ENCODE measurements at places on chromosomes 3 and 15.

- DNase-seq: no peak
These were observed 41.2 kb downstream of the RGMA start for GRCh38 chr15:93047621-93048425.

GRCh38 chr3:120568598-120568997 is 27.5 kb upstream of the NDUFB4 start:
- DNase-seq: no peak

- no peak for DNase-seq
These were observed 66.4 kb upstream of the MCTP2 start for GRCh38 chr15:94164971-94165370.

GRCh38 chr15:98154863-98155262 is 194.4 kb downstream of the ARRDC4 start:
- no peak for DNase-seq

- no peak for DNase-seq
These were observed 58.1 kb downstream of the XXYLT1 start for GRCh38 chr3:195212749-195213375.

DNA sequence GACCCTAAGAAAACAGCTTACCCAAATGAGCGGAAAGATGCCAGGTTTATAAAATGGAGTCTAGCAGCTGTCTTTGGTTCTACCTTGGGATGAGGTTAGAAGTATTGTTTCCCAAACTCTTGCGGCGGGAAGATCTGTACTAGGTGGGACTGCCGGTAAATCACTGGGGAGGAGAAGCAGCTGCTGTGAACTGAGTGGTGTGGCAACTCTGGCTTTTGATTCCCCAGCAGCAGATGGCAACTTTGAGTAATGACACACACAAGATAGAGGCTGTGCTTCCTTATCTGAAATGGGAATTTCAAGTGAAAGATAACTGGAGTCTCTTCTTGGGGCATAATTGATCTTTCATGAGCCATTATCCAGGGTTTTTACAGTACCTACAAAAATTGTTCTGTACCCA is 184.9 kb downstream of the ATG7 start:
- no peak for DNase-seq

DNA sequence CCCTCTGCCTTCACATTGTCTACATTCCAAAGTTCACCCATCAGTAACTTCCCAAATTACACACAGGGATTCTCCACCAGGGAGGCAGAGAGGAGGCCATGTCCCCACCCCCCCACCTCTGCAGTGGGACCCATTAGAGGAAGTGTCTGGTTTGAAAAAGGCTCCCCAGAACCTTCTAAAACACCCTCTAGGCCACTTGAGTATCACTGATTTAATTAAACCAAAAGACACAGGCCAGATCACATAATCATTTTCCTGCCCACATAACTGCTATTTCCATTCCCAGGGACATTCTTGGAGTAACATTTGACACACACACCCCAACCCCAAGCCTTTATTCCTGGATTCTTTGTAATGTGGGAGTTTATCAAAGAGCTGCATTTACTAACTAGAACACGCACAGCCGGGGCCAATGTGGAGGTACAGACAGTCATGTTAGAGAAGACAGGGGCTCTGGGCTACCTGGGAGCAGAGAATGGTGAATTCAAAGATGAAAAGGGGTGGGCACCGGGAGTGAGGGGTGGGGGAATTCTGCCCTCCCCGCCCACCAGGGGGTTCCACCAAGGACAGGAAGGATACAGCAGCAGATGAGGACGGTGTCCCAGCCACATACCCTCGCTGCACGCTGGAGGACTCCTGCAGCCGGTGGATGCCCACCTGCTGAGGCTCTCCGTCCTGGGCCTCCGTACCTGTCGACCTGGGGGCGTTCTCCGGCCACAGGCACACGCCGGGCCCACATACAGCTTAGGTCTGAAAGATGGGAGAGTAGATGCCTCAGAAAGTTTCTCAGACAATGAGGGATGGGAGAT is 201.4 kb upstream of the CTNNB1 start:
- DNase-seq: no peak

GRCh38 chr3:130932979-130933378 is 39.1 kb downstream of the ATP2C1 start:
- DNase-seq: no peak

GRCh38 chr3:12060139-12060845 is 56.1 kb downstream of the SYN2 start:
- no peak for DNase-seq

GRCh38 chr3:197446700-197447056 is 109.1 kb downstream of the BDH1 start:
- no peak for DNase-seq

DNA sequence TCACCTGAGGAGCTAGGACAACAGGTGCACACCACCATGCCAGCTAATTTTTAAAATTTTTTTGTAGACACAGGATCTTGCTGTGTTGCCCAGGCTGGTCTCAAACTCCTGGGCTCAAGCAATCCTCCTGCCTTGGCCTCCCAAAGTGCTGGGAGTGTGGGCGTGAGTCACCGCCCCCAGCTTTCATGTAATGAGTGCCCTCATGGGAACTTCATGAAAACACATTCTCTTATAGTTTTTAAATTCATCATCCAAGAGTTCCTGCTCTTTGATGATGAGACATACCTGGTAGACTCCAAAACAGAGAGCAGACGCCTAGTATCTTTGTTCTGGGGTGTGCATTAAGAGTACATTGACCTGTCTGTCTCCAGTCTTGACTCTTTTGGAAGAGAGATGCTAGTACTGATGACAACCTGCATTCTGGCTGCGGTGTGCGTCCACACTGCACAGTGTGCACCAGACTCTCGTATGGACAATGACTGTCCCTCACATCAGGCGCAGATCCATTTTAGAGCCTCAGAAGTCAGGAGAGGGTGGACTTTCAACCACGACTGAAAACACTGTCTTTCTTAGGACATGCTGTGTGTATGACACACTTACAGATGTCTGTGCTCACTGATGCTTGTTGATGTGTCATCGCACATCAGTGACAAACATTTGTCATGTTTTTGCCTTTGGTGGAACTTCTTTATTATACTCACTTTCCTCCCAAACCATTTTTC is 2.0 kb downstream of the NRROS start:
- DNase-seq: no peak

GRCh38 chr15:90221246-90221900 is 12.4 kb downstream of the CIB1 start:
- peak; percentile 34 for DNase-seq

GRCh38 chr3:6791161-6791560 is 69.8 kb upstream of the GRM7 start:
- DNase-seq: no peak
